ENCODE measurements at places on chromosomes 5 and 9.
A peak's percentile ranks its signal among the peaks of the same experiment; 100 is the strongest.

GRCh38 chr9:100515578-100516494, 42.9 kb downstream of the TMEFF1 start:
- no peak for DNase-seq

GRCh38 chr5:73796164-73797131, 170.5 kb downstream of the ARHGEF28 start:
- no peak for DNase-seq

- no peak for DNase-seq
These were observed 81.7 kb downstream of the LHFPL2 start for GRCh38 chr5:78566747-78567425.

GRCh38 chr5:136906545-136906944, 541.2 kb upstream of the TRPC7 start:
- DNase-seq, result no peak

DNA sequence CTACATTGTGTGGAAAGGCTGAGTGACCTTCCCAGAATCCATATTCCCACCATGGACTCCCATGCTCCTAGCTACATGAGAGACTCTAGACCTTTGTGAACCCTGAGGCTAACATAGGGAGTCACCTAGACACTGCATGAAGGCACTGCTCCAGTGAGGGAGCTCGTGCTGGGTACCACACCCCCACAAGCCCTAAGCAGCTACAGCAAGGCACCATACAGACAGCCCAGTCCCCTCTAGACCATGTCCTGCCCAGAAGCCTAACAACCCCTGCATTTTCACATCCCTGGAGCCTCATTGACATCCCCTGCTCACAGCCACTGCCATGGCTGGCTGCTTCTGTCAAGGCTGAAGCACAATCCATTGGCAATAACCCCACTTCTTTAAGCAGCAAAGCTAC, 176.5 kb upstream of the CTNND2 start:
- no peak for DNase-seq

GRCh38 chr5:32172923-32173266, 1.2 kb downstream of the GOLPH3 start:
- no peak for DNase-seq

DNA sequence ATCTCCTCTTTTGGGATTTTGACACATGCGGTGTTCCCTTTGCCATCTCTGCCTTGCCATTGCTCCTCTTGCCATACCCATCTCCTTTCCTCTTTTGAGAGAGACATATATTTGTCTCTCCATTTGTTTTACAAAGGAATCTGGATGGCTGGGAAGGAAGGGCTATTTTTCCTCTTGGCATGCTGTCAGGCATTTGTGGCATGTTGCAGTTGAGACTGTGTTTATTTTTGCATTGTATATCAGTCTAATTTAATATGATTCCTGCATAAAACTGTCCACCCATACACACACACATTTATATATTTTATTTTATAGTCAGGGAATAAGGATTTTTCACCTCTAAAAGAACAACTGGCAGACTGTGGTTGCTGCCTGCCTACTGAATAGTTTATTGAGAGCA, 1105.8 kb upstream of the SEMA6A start:
- DNase-seq, result no peak

GRCh38 chr5:160462167-160462566, 40.5 kb downstream of the PTTG1 start:
- DNase-seq, result no peak

DNA sequence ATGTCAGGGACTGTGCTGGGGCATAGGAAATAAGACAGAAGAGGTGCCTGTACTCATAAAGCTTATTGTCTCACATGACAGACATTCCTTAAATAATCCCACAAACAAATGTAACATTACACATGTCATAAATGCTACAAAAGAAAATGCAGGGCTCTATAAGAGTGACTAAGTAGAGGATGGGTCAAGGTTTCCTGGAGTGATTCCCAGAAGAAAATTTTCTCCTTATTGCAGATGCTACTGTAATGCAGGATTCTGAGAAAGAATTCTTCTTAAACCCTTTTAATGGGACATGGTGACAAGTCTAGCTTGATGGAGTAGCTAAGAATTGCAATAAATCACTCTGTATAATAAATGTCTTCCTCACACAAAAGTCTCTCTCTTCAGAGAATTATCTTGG, 55.7 kb downstream of the SH3TC2 start:
- DNase-seq, result no peak

DNA sequence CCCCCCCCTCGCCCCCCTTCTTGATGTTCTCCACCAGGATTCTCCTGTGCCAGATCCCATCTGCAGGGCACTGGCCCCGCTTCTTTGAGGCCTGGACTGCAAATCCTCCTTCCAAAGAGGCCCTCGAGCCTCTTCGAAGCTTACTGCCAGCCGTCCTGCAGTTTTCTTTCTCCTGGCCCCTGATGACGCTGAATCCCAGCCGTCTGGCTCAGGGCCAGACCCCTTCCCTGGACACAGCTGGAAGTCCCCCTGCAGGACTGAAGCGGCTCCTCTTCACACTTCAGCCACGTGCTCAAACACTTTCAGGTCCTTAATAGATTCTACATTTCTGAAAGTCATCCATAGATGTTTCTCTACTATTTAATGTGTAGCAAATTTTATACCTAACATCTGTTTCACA, 121.5 kb downstream of the EHMT1 start:
- no peak for DNase-seq

GRCh38 chr5:151707567-151707966, 20.9 kb upstream of the SPARC start:
- DNase-seq, result no peak

- DNase-seq, result no peak
These were observed 7.6 kb upstream of the SLC9A3 start for GRCh38 chr5:531749-532315.

- no peak for DNase-seq
These were observed 615.5 kb downstream of the TLE1 start for GRCh38 chr9:81073821-81074220.

GRCh38 chr9:18233311-18233710, 240.6 kb upstream of the ADAMTSL1 start:
- DNase-seq, result no peak

DNA sequence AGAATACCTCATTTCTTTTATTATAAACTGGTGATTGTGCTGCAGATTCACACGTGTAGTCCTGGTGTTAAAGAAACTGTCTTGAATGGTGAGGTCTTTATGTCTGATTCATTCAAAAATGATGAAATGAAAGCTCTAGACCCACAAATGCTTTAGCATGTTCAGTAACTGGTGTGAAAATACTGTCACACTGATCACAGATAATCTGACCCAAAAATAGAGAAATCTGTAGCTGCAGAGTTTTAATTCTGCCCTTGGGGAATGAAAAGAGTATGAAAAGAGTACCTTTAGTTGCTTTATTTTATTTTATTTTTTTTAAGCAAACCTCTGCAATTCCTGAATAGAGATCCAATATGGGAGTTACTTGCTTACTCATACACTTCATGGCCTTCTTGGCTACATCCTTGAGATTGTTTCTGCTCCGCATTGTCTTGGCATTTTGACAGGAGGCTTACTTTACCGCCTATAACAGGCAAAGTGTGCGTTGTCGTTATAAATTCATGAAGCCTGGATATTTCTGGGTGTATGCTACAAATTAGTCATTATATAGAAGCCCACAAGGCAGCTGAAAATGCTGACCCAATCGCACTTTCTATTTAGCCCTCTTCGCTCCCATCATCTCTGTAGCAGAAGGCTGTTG, 2.7 kb downstream of the RGMB start:
- no peak for DNase-seq

GRCh38 chr9:92728831-92729734, 35.5 kb downstream of the BICD2 start:
- no peak for DNase-seq

- DNase-seq, result no peak
These were observed 303.0 kb downstream of the PARP8 start for GRCh38 chr5:50969151-50970031.

- no peak for DNase-seq
These were observed 49.6 kb downstream of the DOCK8 start for GRCh38 chr9:264231-264630.

DNA sequence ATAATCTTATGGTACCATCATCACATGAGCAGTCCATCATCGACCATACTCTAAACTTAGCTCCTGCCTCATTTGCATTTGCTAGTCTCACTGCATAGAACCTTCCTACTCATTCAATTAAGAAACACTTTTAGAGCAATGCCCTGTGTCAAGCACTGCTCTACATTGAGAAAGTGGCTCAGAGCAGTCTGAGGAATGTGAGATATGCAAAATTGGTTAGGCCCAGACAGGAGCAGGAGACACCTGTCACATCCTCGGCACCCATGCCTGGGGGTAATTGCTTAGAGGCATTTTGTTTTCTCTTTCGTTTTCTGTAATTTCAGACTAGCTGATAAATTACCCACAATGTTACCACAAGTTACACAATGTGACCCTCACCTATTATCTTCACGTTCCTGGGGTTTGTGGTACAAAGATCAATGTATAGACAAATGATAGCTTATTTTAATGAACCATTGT, 4.9 kb upstream of the RARS1 start:
- DNase-seq, result no peak

DNA sequence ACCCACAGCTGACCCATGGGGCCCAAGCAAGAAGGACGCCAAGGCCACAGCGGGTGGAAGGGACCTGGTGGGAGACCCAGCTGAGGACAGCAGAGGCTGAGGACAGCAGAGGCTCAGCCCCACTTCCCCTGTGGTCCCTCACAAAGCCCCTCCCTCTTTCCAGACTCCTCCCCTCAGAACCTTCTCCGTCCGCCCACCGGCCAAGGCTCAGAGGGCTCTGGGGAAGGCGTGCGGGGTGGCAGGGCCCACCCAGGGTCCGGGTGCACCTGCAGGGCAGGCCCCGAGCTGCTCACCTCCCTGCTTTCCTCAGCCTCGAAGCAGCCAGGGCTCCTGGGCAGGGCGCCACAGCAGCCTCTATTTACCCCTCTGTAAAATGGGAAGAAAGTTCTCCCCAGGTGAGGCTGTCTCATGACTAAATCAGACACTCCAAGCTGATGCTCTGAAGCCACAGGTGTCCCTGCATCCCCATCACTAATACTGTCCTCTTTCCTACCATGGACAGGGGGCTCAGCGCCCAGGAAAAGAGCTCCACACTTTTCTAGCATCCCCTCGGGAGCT, 137.9 kb upstream of the PPP1R26 start:
- DNase-seq, result no peak

DNA sequence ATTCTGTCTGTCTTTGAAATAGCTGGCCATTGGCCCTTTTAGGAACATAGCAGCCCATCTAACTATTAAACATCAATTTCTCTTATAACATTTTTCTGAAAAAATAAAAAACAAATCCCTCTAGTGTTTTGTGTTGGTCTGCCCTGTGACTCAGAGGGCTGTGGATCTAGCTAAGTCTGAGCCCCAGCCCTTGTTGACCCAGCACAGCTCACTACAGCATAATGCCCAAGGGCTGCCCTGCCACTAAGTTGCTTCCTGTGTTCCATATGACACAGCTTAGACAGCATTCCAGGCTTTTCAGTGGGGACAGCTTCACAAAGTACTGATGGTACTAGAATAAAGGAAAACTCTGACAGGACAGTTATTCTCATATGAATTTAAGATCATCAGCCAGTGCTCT, 136.0 kb downstream of the SCAMP1 start:
- DNase-seq, result no peak

DNA sequence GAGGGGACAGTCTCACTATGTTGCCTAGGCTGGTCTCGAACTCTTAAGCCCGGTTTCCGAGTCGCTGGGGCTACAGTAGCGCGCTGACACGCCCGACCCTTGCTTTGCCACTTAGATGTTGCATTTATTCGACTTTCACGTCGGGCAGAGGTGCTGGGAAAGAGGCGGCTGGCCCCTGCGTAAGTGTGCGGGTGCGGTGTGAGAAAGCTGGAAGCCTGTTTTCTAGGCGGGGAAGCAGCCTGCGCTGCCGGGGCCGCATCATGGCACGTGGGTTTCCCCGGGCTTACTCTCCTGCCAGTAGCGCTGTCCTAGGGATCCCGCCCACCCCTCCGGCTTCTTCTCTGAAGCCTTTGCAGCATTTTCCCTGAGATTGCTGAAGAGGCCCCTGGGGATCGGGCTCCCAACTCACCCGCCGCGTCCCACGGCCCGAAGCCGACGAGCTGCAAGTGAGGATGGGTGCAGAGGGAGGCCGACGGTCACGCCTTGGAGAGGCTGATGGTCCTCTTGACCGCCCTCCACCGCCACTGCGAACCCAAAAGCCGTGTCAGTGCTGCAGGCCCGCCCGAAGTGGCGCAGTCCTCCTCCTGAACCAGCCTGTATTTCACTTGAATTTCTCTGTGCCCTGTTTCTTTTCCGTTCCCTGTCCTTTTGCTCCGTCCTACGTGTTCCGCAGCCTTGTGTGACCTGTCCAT, 5.8 kb upstream of the TRIM41 start:
- DNase-seq, result peak; percentile 59

DNA sequence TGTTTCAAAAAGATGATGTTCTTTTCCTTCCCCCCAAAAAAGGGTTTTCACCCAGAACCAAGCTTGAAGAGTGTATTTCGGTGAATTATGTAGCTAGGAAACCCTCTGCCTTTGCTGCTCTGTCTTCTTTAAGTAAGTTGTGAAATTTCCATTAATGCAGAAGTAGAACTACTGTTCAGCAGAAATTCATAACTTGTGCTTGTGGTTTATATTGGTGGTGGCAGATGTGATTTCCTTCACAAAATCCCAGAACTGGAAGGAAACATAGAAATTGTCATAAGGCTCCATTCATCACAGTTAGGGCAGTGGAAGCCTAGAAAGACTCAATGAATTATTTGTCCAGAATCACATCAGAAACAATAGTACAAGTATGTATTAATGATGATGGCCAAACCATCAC, 42.1 kb upstream of the DAB2 start:
- no peak for DNase-seq

DNA sequence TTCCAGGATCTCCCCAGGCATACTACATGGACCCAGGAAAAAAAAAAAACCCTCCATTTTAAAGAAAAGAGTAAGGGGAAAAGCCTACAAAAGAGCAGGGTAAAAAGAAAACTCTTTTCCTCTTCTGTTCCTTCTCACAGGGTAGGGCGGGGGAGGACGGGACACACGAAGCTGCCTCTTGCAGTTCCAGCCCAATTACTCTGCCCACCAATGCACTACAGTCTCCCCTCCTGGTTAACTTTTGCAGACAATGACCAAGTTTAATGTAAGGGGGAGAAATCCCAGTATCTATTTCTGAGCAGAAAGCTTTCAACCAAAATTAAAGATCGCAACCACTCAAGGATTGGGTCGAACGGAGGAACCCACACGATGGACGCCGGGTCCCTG, 1.3 kb downstream of the BRD3 start:
- DNase-seq, result no peak

DNA sequence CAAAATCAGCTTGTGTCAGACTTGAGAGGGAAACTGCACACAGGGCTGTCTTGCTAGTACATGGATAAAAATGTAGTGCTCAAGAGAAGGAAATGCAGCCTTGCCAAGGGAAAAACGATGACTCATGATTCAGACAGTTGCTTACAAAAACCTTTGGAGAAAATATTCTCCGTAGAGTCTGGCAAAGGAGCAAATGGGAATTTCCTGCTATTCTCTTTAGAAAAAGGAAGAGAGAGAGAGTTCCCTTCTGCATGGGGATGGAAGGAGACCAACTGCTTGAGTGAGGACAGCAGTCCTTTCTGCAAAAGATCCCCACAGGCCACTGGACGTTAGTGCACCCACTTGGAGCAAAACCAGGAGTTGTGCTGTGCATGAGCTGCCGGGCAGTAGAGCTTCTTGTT, 7.6 kb downstream of the IFNB1 start:
- DNase-seq, result no peak

GRCh38 chr5:172334641-172335040, 51.1 kb upstream of the UBTD2 start:
- DNase-seq, result no peak

Measured in CD4-positive, alpha-beta T cell treated with Interleukin-6 at 100 ng/mL for 8 hours (primary cell).